CD4-positive, alpha-beta T cell (primary cell): ENCODE measurements at places on chromosomes 3 and 15.

DNA sequence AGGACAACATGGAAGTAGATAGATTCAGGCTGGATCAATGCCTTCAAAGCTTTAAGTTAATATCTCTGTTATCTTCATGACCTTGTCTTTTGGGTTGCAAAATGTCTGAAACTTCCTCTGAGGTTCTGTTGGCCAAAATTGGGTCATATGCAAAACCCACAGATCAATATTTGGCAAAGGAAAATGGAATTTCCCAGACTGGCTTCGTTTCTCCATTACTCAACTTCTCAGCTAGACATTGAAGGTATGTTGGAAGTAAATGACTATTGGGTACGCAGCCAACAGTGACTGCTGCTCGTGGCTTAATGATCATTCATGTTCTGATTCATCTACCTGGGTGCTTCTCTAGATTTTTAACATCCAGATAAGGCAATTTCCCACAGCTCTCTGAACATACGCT is 675.4 kb upstream of the SGO1 start:
- no peak overlapping the region for H3K27ac ChIP-seq
- H3K27me3 ChIP-seq = no peaks in the 10 kb centered on the region
- no peaks in the 10 kb centered on the region for H3K36me3 ChIP-seq
- H3K4me3 ChIP-seq = no peak overlapping the region
- DNase-seq = no peak

- no peak for DNase-seq
- H3K27ac ChIP-seq = no peak overlapping the region
- H3K4me3 ChIP-seq = no peak overlapping the region
- peaks cover 9% of the 10 kb centered on the region for H3K4me1 ChIP-seq
- H3K36me3 ChIP-seq = no peaks in the 10 kb centered on the region
- no peaks in the 10 kb centered on the region for H3K27me3 ChIP-seq
Observed at GRCh38 chr15:67050062-67050461, 15.3 kb upstream of the SMAD3 start.

DNA sequence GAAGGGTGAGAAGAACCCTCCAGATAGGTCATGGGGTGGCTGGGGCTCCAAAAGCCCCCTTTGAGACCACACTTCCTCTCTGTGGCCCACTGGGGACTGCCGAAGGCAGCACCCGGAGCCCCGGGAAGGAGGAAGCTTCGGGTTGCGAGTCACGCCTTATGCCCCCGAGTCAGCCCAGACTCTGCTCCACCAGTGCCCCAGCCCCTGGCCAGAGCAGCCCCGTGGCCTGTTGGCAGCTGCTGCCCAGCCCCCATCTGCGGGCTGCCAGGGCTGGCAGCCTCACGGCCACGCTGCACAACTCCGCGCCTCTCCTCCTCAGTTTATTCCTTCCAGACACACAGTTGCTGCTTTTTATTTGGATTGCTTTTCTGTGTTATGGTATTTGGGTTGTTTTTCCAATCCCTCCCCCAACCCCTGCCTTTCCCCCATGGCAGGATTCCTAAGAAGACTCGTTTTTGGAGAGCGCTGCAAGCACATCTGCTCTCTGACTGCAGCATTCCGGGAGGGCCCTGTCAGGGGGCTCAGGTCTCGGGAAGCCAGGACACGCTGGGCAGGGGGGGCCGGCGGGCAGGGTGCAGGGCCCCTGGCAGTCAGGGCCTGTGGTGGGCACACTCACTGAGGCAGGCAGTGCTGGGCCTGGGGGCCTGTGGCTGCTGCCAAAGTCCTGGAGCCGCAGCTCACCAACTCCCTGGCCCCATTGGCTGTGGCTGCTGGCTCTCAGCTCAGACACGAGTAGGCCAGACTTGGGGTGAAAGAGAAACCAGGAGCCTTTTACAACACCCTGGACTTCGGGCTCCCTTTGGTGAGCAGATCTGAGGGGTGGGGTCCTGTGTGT is 20.2 kb downstream of the MAGEF1 start:
- no peaks in the 10 kb centered on the region for H3K36me3 ChIP-seq
- no peak overlapping the region for H3K27ac ChIP-seq
- H3K4me1 ChIP-seq = no peaks in the 10 kb centered on the region
- no peak for DNase-seq
- H3K27me3 ChIP-seq = no peaks in the 10 kb centered on the region

- H3K4me1 ChIP-seq = no peaks in the 10 kb centered on the region
- no peak for DNase-seq
- H3K27me3 ChIP-seq = no peaks in the 10 kb centered on the region
- H3K27ac ChIP-seq = no peak overlapping the region
- H3K36me3 ChIP-seq = no peaks in the 10 kb centered on the region
Observed at GRCh38 chr3:6287088-6287875, 573.6 kb upstream of the GRM7 start.

DNA sequence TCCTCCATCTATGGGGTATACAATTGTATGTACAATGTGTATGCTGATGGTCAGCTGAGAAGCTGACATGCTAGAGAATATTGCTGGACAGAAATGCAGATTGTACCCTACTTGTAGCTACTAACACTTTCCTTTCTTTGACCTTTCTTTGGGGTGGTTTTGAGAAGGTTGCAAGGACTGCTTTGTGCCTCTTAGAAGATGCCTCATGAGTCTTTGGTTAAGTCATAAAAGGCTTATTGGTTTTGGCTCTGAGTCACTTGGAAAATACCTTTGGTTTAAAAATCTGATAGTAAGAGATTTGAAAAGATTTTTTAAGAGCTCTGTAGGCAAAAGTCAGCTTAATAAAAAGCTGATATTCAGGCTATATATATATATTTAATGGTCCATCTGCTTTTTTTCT is 71.5 kb downstream of the ZMAT3 start:
- DNase-seq = no peak
- H3K27ac ChIP-seq = no peak overlapping the region
- no peaks in the 10 kb centered on the region for H3K4me1 ChIP-seq
- H3K36me3 ChIP-seq = no peaks in the 10 kb centered on the region
- no peak overlapping the region for H3K4me3 ChIP-seq

- H3K27me3 ChIP-seq = no peaks in the 10 kb centered on the region
- H3K36me3 ChIP-seq = no peaks in the 10 kb centered on the region
- H3K4me3 ChIP-seq = no peak overlapping the region
- DNase-seq = no peak
Observed at GRCh38 chr15:98139337-98139736, 178.8 kb downstream of the ARRDC4 start.

DNA sequence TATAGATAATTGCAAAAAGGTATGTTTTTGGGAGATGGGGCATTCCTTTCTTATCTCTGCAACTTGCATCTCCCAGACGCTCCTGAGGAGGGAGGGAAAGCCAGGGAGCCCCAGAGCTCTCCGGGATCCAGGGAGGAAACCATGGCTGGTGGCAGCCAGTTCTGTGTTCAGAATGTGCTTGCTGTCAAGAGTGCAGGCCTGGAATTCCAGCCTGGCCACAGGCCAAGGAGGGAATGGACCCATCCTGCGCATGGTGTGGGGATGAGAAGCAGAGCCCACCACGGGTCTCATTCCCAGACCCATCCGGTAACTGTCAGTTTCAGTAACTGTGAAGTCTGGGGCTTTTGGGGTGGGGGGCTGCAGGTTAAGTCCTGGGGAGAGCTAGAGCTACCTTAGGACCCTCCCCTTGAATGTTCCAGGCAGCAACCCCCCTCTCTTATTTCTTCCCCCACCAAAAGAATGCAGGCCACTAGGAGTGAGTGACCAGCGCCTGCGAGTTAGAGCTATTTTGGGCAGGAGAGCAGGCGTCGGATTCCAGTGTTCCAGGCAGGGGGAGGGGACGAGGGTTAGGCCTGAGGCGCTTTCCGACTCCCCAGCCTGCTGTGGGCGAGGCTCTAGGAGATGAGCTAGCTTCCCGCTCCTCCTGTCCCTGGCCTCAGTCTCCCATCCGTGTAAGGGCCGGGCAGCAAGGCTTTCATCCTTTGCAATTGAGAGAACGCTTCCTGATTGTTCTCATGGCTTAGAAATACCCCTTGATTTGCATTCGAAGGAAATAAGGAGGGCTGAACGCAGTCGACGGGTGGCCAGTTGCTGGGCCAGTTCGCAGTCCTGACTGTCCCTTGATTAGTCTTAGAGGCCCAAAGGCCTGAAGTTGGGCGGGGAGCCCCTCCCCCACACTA is 781 bp upstream of the DAG1 start:
- peak overlapping the region; percentile 68 for H3K4me3 ChIP-seq
- no peak for DNase-seq
- H3K27me3 ChIP-seq = no peaks in the 10 kb centered on the region
- peaks cover 26% of the 10 kb centered on the region for H3K4me1 ChIP-seq
- peak overlapping the region; percentile 37 for H3K27ac ChIP-seq
- no peaks in the 10 kb centered on the region for H3K36me3 ChIP-seq

DNA sequence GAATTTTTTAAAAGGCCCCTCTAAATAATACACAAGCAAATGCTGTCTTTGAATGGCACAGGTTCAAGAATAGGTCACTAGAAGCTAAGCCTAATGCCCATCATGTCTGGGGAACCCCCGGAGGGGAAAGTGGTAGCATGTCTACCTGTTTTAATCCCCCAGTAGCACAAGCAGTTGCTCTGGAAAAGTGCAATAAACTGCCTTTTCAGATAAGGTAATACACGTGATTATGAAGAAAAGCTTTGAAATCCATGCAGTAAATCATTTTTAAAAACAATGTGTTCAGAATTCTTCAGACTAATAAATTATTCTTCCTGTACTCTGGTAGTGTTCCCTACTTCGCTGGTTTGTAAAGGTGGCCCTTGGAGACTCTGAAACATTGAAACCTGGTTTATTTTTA is 922.2 kb downstream of the ROBO1 start:
- no peaks in the 10 kb centered on the region for H3K36me3 ChIP-seq
- no peak for DNase-seq
- H3K27me3 ChIP-seq = no peaks in the 10 kb centered on the region
- no peak overlapping the region for H3K27ac ChIP-seq

DNA sequence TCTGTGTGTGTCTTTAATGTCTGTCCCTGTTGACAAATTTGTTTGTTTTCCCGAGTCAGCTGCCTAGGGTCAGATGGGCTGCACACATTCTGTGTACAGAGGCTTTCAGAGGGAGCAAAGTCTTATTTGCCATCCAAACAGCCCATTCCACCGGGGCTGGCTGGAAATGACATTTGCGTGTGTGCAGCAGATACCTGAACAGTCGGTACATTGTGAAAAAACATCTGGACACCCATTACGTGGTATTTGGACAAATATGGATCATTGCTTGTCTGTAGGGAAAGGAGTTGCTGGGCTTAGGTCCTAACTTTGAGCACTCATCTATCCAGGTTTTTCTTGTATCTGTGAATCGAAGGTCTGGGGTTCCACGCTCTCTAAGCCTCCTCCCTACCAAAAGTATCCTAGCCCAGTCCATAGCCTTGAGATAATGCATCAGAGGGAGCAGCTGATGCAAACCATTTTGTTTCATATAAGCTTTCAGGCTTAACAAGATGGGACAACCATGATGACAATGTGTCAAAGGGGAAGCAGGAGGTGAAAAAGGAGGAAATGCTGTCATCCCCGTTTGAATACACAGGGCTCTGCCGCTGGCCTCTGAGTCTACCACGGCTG is 22.2 kb upstream of the CMTM8 start:
- H3K27ac ChIP-seq = no peak overlapping the region
- H3K4me1 ChIP-seq = no peaks in the 10 kb centered on the region
- H3K4me3 ChIP-seq = no peak overlapping the region
- no peak for DNase-seq

DNA sequence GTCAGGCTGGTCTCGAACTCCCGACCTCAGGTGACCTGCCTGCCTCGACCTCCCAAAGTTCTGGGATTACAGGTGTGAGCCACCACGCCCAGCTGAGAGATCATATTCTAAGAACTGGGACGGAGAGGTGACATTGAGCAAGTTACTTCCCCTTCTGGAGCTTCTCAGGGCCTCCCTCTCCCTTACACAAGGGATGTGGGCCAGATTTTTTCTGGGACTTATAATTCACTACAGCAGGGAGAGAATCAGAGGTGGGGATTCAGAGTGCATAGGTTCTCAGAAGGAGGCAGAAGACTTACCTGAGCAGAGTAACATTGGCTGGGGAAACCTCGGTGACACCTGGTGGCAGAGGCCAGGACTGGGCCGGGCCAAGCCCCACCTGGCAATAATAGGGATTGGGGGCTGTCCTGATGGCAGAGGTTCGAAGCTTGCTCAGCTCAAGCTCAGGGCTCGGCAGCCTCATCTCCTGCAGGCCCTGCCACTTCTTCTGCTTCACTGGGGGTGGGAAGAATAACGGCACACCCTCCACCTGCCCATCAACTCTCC is 6.8 kb downstream of the LTK start:
- no peaks in the 10 kb centered on the region for H3K36me3 ChIP-seq
- H3K4me1 ChIP-seq = peaks cover 23% of the 10 kb centered on the region
- DNase-seq = no peak
- H3K27ac ChIP-seq = no peak overlapping the region
- H3K4me3 ChIP-seq = no peak overlapping the region

- DNase-seq = no peak
- no peaks in the 10 kb centered on the region for H3K4me1 ChIP-seq
- no peaks in the 10 kb centered on the region for H3K36me3 ChIP-seq
- H3K27ac ChIP-seq = no peak overlapping the region
Observed at GRCh38 chr3:59116233-59116537, 66.4 kb upstream of the CFAP20DC start.

DNA sequence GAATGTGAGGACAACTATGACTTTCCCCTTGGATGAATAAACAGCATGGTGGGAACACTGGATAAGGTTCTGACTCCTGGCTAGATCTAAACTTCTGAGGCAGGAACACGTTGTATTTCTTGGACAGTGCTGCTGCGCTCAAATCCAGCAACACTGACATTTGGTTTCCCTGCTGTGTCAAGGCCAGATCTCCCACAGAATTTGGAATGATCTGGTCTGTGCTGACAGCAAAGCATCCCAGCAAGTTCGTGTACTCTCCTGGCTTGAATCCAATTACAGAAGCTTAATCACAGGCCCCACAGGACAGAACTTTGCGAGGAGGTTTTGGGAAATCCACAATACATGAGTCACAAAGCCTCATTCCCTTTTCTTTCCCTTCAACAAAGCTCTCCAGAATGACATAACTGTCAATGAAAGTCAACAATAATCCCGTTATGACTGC is 92.5 kb downstream of the ADAMTS9 start:
- no peak overlapping the region for H3K27ac ChIP-seq
- no peaks in the 10 kb centered on the region for H3K4me1 ChIP-seq
- no peak overlapping the region for H3K4me3 ChIP-seq

DNA sequence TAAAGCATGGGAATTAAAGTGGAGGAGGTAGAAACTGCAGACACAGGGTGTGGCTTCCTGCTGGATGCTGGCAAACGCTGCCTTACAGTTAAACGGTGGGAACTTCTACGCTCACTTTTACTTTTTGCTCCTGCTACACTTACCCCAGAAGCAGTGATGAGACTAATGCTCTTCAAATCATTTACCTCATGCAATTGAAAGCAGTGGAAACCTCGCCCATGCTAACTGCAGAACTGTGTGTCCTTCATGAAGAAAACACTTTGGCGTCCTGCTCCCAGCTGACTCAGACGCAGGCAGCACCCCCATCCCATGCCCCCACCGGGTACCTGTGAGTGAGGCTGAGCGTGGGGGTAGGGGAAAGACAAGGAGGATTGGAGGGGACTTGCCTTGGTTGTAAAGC is 31.8 kb downstream of the UPK1B start:
- peaks cover 13% of the 10 kb centered on the region for H3K36me3 ChIP-seq
- no peak overlapping the region for H3K27ac ChIP-seq
- DNase-seq = no peak
